Activated T-cell treated with anti-CD3 and anti-CD28 coated beads for 4 hours (primary cell): ENCODE measurements at places on chromosomes 11 and 22.

DNA sequence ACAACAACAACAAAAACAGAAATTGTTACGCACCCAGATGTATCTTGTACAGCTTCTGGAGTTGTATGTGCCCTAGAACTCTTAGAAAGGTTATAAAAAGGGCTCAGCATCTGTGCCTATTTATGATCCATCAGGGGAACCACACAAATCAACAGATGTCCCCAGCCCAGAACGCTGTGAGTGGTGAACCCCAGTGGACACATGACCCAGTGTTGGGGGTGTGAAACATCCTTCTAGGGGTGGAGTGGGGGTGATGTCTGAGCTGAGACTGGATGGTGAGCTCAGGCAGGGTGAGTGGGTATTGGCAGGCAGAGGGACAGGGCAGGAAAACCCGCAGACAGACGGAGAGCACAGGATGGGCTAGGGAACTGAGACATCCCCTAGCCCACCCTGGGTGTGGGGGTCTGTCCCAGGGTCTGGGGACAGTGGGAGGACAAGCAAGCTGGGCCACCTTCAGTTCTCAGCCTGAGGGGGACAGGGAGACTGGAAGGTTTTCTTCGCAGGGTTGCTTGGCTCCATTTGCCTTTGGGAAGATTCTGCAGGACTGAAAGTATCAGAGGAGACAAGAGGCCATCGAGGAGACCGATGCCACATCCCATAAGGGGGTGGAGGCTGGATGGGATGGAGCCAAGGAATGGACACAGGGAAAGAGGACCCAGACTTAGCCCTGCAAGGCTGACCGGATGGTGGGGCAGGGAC, 5.8 kb upstream of the EMID1 start:
- no peak for DNase-seq

- no peak for DNase-seq
These were observed 19.2 kb downstream of the DTX4 start for GRCh38 chr11:59191095-59191494.

DNA sequence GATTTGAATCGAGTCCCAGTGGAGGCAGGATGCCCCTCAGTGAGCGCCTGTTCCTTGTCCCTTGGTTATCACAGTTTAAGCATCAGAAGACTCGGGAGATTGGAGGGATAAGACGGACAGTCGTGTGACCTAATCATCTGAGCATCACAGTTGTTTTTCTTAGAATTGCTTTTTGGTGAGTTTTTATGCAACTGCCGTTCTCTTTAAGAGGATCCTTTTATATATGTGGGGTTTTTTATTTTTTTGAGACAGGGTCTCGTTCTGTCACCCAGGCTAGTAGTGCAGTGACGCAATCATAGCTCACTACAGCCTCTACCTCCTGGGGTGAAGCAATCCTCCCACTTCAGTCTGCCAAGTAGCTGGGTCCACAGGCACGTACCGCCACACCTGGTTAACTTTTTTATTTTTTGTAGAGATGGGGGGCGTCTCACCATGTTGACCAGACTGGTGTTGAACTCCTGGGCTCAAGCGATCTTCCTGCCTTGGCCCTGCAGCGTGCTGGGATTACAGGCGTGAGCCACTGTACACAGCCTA, 16.5 kb downstream of the NUP50 start:
- no peak for DNase-seq

GRCh38 chr22:17774206-17774925, at the start of gene BID:
TSS of gene BID (minus strand) at chr22:17774469. CDS start at chr22:17750116, 24,353 bp downstream.
- no peak for DNase-seq

GRCh38 chr22:37303821-37304274, 21.5 kb downstream of the CYTH4 start:
- DNase-seq, result peak; percentile 40

GRCh38 chr11:70519117-70519516, 120.8 kb downstream of the CTTN start:
- DNase-seq, result no peak

GRCh38 chr11:79550809-79551208, 110.0 kb upstream of the TENM4 start:
- no peak for DNase-seq

GRCh38 chr11:72157131-72157530, 21.6 kb downstream of the FOLR3 start:
- no peak for DNase-seq

DNA sequence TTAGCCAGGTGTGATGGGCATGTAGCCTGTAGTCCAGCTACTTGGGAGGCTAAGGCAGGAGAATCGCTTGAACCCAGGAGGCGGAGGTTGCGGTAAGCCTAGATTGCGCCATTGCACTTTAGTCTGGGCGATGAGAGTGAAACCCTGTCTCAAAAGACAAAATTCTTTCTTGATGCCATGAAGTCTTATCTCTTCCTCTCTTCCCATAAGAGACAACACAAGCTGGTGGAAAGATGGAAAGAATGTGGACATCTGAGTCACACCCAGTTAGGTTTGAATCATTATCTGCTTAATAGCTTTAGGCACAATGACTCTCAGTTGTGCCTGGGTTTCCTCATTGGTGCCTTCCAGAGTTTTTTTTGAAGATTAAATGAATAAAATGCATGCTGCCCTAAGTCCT, 35.3 kb downstream of the KREMEN1 start:
- DNase-seq, result no peak

DNA sequence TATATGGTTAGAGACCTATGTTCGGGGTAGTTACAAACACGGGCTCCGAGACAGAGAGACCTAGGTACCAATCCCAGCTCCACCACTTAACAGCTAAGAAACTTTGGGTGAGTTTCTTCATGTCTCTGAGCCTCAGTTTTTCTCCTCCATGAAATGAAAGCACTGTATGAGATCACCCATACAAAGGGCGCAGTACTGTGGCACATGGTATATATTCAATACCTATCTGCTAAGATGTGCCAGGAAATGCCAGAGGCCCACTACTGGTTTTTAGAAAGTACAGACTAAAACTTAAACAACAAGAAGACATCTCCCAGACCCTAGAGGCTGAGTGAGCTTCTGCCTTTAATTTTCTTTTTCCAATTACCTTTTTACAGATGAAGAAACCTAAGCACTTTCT, 69.5 kb downstream of the SLC1A2 start:
- no peak for DNase-seq

- no peak for DNase-seq
These were observed 5.1 kb downstream of the FLRT1 start for GRCh38 chr11:64040684-64041322.

GRCh38 chr11:6269994-6270393, 10.4 kb downstream of the CCKBR start:
- DNase-seq, result no peak

- DNase-seq, result no peak
These were observed 93.9 kb downstream of the PKNOX2 start for GRCh38 chr11:125258291-125259032.

- DNase-seq, result no peak
These were observed 4.1 kb upstream of the SIK2 start for GRCh38 chr11:111598148-111598547.

DNA sequence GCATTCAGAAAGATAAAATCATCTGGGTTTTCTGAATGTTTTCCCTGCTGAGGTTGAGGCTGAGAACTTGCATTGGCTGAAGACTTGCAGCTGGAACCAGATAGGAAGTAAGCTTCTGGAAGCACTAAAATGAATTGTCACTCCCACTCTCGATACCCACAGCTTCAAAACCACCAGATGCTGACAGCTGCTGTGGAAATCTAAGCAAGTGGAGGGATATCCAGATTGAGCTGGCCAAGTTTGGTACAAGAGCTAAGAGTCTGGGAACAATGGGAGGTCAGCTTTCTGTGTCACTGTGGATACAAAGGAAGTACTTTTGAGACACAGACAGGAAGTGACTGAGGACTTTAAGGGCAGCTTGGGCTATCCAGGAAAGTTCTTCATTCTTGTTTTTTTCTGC, 51.3 kb upstream of the CD44 start:
- no peak for DNase-seq

DNA sequence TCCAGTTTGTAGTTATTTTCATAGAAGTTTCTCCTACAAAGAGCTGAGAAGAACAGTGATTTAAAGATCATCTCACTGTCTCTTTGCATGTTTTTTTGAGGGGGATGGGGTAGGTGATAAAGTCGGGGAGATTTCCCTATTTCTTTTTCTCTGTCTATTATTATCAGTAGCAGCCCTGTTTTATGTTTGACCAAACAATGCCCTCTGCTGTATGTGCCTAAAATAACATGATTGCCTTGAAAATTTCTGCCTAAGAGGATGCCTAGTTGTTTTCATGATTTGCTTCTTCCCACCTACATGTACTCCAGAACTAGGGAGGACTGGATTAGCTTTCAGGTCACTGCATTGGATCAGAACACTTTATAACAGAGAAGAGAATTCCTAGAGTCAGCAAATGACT, 1330.2 kb downstream of the LRRC4C start:
- DNase-seq, result no peak

DNA sequence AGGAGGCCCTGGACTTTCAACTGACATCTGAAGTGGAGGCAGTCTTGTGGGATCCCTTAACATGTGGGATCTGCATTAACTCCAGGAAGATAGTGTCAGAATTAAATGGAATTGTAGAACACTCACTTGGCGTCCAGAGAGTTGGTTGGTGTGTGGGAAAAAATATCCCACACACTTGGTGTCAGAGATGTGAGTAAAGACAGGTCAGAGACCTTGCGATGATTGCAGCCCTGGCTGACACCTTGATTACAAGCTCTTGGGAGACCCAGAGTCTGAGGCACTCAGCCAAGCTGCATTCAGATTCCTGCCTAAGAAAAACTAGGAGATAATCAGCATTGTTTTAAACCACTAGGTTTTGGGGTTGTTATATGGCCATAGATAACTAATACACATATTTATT, 7.2 kb upstream of the TPCN2 start:
- DNase-seq, result no peak

DNA sequence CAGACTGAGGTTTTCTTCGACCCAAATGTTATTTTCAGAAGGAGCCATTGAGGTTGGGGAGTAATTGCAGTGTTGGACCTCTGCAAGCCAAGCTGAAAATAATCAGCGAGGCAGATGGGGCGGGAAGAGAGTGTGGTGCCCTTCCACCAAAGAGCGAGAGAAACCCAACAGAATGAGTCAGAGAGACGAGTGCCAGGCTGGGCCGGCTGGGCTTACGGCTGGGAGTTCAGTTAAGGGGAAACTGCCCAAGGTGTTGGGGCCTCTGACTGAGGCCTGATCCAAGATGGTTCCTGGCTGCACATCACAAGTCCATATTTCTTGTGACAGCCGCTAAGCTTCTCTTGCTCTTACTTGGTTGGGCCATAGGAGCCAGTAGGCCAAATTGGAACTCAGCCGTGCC, 30.4 kb upstream of the CREB3L1 start:
- DNase-seq, result no peak

DNA sequence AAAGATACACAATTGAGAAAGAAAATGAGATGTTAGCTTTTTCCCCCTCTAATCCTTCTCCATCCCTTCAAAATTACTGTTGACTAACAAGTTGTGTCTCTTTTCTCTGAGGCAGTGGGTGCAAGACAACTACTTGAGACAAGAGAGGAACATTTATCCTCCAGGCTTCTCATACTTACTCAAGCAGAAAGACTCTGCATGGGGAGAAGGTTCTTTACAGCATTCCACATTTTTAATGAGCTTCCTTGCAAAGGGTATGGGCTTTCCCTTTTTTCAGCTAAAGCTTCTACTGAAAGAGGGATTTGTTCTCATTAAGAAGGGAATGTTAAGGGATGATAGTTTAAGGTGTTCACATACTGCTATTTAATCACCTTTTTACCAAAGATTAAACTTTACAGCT, 47.8 kb downstream of the PAX6 start:
- no peak for DNase-seq

DNA sequence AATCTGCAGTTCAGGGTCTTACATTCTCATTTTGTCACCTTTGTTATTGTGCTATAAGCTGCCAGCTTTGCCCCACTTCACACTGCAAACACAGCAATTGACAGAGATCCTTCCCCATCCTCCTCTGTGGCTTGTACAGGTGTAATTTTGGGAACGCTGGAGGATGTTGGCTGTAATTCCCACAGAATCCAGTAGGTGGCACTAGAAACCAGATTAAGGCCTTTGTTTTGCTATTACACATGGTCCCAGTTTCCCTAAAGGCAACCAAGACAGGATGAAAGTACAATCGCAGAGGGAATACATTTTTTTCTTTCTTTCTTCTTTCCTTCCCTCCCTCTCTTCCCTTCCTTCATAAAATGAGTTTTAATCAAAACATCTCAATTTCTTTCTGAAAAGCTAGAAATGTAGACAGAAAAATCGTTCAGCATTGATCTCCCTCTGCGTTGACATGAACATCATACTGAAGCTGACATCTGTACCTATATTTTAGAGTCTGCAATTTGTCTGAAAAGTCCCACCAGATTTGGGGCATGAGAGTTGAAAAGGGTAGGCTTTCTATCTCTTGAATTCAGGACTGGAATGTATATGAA, 21.3 kb upstream of the NELL1 start:
- peak; percentile 25 for DNase-seq

- DNase-seq, result no peak
These were observed 9.5 kb downstream of the DCHS1 start for GRCh38 chr11:6646071-6646470.

- DNase-seq, result peak; percentile 19
These were observed 34.2 kb upstream of the VPREB1 start for GRCh38 chr22:22210375-22210774.

GRCh38 chr11:48095779-48096470, 115.6 kb downstream of the PTPRJ start:
- DNase-seq, result no peak

GRCh38 chr11:65410936-65411680, 11.5 kb upstream of the NEAT1 start:
- DNase-seq, result no peak

DNA sequence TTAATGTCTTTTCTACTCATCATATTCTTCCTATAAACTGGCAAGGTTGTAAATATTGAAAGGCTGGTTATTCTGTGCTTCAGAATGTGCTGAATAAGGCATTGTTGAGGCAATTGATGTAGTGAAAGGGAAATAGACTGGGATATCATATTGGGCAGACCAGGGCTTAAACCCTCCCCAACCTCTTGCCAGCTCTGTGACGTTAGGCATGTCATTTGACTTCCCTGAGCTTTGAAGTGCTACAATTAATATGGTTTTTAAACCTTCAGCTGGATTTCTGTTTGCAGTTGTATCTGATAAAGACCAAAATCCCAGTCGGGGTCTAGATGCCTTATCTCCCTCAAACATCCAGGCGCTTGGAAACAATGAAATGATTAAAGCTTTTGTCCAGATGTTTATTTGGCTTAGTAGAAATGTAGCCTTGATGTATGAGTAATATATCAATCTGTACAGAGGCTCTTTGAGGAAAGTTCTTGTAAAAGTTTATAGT, 208.1 kb downstream of the DBX1 start:
- DNase-seq, result no peak

- DNase-seq, result no peak
These were observed 82.7 kb downstream of the CELSR1 start for GRCh38 chr22:46454504-46455269.

DNA sequence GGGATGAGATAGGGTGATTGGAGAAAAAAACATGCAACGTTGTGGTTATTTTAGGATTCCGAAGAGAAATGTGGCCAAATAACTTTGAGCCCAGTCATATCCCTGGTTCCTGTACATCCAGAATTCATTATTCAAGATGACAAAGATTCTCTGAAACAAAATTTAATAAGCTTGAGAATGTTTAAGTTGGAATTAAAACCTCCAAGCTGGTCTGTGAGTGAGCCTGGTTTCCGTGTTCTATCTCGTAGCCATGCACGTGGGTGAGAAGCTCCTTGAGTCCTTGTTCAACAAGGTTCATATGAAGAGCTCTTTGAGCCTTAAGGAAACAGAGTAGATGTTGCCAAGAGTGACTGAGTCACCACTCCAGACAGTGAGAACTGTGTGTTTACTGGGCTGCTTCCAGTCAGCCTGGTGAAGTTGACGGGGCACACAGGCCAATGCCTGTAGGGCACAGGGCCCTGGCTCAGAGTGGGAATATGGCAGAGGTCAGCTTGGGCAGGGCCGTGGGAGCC, 206.5 kb downstream of the NAV2 start:
- DNase-seq, result no peak
